Motor neuron (in vitro differentiated cells): ENCODE measurements at places on chromosomes 12 and 14. TPM values are rescaled to one million over a fixed set of nuclear protein-coding genes. Genes with fewer than 3 reads are reported as not detected.

RAD9B gene
- total RNA-seq = 0.81 and 0.86 TPM in 2 replicates

DNA sequence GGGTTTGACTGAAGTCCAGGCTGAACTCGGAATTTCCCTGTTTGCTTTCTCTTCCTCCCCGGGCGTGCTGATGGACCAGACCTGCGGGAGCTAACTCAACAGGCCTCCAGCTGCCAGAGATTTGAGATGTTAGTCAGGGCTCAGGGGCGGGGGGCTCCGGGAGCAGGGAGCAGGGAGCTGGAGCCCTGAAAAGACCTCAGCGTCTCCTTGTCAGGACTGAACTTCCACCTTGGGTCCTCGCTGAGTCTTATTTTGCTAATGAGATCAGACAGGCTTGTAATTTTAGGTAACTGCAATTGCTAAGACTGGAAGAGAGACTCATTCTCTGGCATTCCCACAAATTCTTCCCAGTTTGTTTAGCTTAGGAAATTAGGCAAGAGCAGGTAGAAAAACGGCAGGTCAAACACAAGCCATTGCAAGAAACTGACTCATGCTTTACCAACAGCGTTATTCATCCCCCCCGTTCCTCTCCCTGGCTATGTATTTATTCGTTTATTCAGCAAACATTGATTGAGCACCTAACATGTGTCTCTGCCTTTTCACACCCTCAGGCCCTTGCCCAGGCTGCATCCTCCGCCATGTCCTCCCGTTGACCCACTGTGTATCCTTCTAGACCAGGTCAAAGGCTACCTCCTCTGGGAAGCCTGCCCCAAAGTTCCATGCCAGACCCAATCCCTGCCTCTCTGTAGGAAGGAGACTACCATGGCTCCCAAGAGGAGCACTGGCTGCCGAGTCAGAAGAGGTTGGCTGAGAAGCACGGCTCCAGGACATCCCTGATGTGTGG, 80.4 kb upstream of the DIO3 start:
- ATAC-seq = no peak

DNA sequence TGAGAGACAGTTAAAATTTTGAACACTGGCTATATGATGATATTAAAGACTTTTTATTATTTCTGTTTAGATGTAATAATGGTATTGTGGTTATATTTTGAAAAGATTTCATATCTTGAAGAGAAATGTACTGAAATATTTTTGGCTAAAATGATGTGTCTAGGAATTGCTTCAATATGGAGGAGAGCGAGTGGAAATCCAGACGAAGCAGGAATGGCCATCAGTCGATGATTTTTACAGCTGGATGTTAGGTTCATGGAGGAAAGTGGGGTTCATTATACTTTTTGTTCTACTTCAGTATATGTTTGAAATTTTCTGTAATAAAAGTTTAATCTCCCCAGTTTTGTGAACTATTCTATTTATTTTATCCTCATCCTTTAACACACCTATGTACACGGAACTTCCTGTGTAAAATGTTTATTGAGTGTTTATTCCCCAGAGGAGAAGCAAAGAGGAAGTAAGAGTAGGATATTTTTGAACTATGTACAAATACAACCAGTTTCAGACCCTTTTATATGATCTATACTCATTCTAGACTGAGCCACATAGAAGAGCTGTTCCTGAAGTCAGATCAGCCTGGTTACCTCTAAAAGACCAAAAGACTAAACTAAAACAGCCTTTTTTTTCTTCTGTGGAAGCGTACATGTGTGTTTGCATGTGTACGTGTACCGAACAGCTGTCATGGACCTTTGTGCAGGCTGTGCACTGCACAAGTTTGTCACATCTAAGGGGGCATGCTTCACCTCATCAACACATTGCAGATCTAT, 211.0 kb upstream of the NUDT4 start:
- ATAC-seq = no peak

YEATS4 gene
- total RNA-seq = 21.2 and 21.9 TPM in 2 replicates

DNA sequence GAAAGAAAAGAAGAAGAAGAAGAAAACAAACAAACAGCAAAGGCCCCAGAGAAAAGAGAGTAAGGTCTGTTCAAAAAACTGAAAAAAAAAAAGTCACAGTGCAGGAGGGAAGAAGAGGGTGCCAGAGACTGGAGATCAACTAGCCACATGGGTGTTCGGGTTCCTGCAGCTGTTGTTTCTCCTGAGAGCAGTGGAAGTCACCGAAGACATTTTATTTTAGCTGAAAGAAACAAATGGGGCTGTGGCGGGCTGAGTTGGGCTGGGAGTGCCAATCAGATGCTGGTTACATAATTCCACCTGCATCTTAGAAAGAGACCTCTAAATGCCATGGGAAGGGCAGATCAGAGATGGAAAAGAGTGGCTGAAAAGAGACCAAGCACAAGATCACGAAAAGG, 33.9 kb downstream of the ACTN1 start:
- ATAC-seq = no peak

KRT6A gene
- 0.10 TPM in 1 of 2 replicates, not detected in the other for total RNA-seq

AGAP2 gene
- total RNA-seq = 11.5 and 13.2 TPM in 2 replicates
